ENCODE measurements at places on chromosomes 13 and 19.
A peak's percentile ranks its signal among the peaks of the same experiment; 100 is the strongest.

DNA sequence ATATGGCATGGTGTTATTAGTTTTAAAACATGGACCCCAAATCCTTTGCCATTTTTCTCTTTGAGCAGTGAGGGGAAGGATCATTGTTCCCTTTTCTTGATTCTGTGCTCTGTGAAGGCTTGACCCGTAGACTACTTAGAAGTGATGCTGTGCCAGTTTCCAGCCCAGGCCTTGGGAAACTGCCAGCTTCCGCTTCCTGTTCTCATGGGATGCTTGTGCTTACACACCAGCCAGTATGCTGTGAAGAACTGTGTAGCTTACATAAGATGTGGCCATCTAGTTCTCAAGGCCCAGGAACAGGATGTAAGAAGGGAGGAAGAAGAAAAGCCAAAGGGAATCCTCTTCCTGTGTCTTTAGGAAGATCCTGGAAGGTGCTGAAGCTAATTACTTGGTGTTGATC, 180.9 kb downstream of the PCCA start:
- DNase-seq: no peak

- DNase-seq: peak; percentile 31
Observed at GRCh38 chr19:18100710-18101109, 3.1 kb downstream of the MAST3 start.

GRCh38 chr19:48069435-48069834, 25.6 kb upstream of the CABP5 start:
- no peak for DNase-seq

DNA sequence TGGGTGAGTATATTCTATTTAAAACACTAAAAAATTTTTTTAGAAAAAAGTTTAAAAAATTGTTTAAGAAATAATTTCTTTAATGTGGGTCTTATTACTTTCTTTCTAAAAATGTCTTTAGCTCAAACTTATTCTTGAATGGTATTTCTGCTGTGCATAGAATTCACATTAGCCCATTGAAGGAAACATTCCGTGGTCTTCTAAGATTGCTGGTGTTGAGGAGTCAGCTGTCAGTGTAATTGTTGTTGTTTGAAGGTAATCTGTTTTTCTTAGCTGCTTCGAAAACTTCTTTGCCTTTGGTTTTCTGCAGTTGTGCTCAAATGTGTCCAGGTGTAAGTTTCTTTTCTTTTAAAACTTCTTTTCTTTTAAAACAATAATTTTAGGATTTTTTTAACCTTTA, 85.4 kb upstream of the KLF12 start:
- no peak for DNase-seq

DNA sequence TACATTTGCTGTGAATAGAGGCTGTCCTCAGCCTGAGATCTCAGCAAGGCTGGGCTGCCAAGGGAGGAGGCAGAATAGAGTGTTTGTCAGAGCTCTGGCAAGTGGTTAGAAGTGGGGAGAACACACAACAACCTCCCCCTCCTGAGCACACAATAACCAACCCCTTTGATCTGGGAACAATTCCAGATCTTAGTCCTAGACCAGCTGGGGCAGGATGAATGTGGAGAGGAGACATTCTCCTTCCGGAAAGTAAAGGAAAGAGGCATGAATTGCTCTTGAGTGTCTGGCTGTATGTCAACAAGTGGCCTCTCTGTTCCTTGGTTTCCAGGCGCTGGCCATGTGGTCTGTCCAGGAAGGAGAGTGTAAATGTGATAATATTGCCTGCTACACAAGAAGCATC, 114.9 kb upstream of the TMTC4 start:
- DNase-seq: no peak

DNA sequence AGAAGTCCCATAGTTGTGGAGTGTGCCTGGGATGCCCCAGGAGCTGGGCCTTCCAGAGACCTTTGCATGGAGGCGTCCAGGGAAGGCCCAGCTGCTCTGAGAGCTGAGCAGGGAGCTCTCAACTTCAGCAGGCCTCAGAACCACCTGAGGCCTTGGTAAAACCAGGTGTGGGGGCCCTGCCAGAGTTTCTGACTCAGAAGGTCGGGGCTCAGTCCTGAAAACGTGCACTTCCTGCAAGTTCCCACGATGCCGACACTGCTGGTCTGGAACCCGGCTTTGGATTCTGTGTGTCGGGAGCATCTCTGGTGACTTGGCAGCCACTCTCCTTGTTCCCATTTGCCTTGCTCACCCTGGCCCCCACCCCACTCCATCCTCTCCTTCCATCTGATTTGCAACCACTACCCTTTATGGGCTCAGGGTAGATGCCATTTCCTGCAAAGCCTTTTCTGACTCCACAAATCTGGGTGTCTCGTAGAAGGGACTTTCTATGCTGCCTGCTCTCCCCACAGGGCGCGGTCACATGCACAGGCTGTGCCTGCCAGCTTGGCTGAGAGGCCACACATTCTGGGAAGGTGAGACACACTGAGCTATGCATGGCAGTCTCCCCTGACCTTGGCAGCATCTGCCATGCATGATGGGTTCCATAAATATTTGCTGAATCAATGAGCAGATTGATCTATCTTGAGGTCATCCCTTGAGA, 244.7 kb downstream of the COL4A1 start:
- no peak for DNase-seq

DNA sequence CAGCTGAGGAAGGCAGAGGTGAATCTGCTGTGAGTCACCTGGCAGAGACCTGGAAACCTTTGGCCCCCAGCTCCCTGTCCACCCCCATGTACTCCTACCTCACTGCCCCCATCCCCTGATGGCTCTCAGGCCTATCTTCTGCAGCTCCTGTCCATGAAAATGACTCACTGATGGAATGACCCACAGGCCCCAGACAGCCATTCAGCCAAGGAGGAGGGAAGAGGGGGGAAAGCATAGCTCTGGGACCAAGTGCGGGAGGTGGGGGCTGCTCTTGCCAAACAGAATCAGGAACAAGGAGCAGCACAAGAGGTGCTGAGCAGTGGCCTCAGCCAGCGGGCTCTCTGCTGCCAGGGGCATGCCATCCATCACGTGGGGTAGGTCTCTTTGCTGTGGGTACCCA, 111.4 kb upstream of the C1QTNF9B start:
- DNase-seq: no peak

Measured in neural crest cell (in vitro differentiated cells).